ENCODE measurements at places on chromosomes 12 and 14.

DNA sequence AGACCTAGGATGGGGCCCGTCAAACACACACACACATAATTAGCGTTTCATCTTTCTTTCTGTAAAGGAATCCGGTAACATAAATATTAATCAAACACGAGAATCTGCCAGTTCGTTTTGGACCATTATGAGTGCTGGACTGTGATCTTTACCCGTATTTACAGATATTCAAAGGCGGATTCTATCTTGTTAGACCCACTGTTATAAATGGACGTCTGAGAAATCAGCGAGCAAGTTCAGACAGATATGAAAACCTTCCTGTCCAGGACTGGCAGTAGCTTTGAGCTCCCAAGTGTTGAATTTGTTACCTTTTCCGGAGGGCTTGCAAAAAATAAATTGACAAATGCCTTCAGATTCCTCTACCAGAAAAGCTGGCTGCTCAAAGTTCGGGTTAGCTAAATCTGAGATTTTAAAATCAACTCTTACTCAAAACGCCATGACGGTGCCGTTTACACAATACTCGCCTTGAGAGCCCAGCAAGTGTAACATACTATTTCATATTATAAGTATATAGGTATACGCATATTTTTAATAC lies 27.6 kb downstream of the BCL11B start:
- no peak for DNase-seq

GRCh38 chr12:63070709-63071108 lies 80.3 kb downstream of the AVPR1A start:
- DNase-seq: no peak

DNA sequence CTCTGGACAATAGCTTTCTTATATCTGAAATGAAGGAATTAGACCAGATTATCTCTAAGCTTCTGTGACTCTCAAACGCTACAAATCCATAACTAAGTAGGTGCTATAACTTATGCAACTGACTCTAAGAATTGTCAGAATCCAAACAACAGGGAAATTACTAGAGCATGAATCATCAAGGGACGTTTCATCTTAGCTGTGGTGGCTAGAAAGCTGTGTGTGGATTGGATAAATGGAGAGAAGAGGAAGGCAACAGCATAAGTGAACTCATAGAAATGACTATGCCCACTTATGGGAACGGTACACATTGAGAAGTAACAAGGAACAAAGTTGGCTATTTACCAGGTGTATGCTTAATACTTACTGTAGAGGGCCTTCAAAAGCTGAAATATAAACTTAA lies 96.0 kb upstream of the NEDD1 start:
- DNase-seq: no peak

- no peak for DNase-seq
Observed at GRCh38 chr14:99850709-99851108, 57.5 kb downstream of the EML1 start.

GRCh38 chr12:94593822-94594442 lies 56.4 kb downstream of the TMCC3 start:
- DNase-seq: no peak

- DNase-seq: no peak
Observed at GRCh38 chr14:61088081-61088480, 107.0 kb downstream of the SLC38A6 start.

DNA sequence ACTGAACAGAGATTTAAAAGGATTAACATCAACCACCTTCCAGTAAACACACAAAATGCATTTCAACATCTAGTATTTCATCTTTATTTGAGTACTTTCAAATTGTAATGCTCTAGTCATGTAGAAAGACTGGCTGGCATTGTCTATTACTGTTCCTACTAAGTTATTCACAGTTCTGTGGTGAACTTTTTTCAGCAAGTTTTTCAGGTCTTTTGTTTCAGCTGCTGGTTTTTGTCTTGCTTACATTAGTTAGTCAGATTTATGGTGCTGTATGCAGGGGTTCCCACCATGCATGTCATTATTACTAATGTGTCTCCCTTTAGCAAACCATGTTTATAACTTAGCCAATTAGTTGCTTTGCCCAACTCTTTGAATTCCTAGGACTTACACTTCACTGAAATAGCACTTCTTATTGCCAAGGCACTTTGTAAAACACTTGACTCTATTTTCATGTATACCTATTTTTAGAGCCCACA lies 253.4 kb upstream of the KITLG start:
- DNase-seq: no peak

GRCh38 chr14:55248411-55248810 lies 22.8 kb upstream of the FBXO34 start:
- no peak for DNase-seq

- DNase-seq: no peak
Observed at GRCh38 chr12:75509621-75510020, 1.8 kb downstream of the KRR1 start.

Data from SK-MEL-5 (cell line).